NCI-H1436 treated with DMSO at 0.1 percent for 48 hours (cell line): ENCODE measurements at places on chromosomes 16 and 17.

DNA sequence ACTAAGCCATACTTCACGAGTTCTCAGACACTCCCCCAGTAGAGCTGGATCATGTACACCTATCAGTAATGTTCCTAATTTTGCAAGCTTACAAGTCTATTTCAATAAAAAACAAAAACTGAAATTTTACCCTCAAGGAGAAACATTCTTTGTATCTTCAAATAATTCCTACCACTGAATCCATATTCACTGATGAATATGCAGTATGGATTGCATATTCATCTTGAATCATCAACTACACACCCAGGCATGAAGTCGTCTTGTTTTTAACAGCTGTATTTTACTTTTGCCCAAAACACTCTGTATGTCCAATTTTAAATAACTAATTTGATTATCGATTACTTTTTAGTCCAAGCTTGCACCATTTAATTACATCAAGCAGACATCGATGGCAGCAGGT, 31.8 kb downstream of the ZDHHC7 start:
- DNase-seq = no peak

GRCh38 chr17:79645777-79646088, 34.9 kb upstream of the RBFOX3 start:
- no peak for DNase-seq

DNA sequence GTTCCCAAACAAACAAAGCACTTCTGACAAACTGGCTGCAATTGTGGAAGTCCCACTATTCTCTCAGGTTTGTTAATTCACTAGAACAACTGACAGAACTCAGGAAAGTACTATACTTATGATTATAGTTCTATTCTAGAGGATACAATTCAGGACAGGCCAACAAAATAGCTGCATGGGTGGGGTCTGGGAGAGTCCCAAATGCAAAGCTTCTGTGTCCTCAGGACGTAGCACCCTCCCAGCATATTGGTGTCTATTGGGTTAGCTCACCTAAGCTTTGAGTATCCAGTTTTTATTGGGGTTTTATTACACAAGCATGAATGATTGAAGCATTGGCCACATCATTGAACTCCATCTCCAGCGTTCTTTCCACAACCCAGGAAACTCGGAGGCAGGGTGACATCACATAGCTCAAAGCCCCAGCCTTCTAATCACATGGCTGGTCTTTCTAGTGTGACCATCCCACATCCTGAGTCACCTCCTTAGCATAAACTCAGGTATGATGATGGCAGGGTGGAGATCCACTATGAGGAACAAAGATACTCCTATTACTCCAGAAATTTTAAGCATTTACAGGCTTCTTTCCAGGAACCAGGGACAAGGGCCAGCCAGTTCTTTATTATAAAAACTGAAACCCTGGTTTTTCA, 43.9 kb upstream of the CCNF start:
- DNase-seq = no peak

DNA sequence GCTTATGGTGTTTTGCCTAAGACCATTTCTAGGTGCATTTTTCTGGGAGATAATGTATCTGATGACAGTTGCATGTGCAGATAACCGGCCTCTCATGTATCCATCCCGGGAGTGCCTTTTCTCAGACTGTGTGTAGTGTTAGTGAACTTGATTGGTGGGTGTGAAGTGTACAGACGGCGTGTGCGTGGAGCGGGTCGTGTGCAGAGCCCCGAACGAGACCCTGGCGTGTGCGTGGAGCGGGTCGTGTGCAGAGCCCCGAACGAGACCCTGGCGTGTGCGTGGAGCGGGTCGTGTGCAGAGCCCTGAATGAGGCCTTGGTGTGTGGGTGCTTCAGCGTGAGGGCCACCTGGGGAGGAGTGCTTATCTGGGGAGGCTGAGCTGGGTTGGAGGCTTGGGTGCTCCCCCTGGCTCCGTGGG, 28.9 kb upstream of the ZNF750 start:
- no peak for DNase-seq

DNA sequence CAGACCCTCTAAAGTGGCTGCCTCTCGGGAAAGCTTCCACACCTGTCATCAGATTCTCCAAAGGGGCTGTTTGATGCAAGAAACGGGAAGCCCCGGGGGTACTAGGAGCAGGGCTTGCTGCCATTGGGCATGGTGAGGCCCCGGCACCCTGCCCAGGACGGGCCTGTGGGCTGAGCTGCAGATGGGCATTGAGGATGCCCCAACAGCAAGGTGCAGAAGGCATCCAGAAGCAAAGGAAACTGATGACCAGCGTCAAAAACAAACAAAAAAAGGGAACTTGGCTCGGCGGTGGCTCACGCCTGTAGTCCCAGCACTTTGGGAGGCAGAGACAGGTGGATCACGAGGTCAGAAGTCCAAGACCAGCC, 1.5 kb upstream of the LIMD2 start:
- no peak for DNase-seq

DNA sequence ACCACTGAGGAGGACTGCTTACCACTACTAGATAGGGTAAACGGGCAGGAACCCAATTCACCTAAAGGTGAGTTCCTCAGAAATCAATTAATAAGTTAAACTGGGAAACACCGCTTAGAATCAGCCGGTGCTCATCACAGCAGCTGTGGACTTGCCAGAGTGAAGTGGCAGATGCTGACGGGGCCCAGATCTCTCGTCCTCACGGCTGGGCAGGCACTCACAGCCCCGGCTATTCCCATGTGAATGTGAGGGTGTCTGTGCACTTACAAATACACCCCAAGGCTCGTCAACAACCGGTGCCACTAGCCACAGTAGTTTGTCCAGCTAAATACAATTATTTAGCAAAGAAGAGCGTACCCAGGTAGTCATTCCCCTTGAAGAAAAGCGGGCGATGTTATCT, 29.7 kb downstream of the MBTPS1 start:
- DNase-seq = no peak

GRCh38 chr17:73539166-73539565, 105.1 kb downstream of the SDK2 start:
- no peak for DNase-seq

DNA sequence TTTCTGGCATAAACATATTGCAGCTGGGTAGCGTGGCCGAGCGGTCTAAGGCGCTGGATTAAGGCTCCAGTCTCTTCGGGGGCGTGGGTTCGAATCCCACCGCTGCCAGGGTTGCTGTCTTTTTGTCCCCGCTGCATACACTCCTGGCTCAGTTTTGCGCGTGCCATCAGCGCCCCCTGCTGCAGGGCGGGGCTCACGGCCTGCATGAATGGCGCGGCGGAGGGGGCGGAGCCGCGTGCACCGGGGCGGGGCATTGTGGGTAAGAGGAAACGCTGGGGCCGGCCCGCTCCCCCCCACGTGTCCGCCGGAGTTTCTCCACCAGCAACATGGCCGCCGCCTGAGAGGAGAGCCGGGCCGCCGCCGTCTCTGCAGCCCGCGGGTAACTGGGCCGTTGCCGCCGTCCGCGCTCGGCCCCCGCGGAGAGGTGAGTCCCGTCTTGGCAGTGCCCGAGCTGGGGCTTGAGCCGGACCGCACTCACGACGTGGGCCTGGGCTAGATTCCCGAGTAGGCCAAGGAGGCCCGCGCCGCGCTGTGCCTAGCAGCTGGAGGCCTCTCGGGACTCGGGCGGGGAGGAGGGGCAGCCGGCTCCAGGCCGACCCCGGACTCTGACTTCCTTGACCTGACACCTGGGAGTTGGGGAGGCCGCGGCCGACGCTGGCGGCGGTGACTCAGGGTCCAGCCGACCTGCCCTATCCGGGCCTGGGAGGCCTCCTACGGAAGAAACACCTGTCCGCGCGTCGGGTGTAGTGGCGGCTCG, at the start of gene POLR3E:
POLR3E (plus strand) TSS at position 296 of the 757 bp plus-strand sequence. CDS start 5,560 bp downstream, outside the sequence.
- peak; percentile 78 for DNase-seq

DNA sequence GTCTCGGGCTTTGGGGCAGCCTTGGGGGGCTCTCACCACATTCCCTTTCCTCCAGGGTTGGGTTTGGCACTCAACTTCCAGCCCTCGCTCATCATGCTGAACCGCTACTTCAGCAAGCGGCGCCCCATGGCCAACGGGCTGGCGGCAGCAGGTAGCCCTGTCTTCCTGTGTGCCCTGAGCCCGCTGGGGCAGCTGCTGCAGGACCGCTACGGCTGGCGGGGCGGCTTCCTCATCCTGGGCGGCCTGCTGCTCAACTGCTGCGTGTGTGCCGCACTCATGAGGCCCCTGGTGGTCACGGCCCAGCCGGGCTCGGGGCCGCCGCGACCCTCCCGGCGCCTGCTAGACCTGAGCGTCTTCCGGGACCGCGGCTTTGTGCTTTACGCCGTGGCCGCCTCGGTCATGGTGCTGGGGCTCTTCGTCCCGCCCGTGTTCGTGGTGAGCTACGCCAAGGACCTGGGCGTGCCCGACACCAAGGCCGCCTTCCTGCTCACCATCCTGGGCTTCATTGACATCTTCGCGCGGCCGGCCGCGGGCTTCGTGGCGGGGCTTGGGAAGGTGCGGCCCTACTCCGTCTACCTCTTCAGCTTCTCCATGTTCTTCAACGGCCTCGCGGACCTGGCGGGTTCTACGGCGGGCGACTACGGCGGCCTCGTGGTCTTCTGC, 8.4 kb downstream of the SLC16A3 start:
- no peak for DNase-seq

DNA sequence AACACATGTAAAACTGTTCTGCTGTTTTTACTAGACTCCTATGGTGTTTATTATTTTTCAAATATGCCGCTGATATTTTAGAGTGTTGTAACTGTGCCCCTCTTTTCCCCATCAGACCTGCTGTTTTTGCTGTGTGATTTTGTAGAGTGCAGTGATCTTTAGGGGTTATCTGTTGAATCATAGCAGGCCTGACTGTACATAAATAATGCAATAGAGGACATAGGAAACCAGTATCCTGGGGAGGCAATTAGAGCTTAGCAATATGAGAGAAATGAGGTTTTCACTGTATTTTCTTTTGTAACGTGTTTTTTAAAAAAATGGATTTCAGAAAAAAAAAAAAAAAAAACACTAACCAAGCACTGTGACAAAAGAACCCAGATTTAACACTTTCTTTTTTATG, 662.2 kb downstream of the TOX3 start:
- no peak for DNase-seq

GRCh38 chr16:67736858-67737257, 17.7 kb upstream of the GFOD2 start:
- no peak for DNase-seq

DNA sequence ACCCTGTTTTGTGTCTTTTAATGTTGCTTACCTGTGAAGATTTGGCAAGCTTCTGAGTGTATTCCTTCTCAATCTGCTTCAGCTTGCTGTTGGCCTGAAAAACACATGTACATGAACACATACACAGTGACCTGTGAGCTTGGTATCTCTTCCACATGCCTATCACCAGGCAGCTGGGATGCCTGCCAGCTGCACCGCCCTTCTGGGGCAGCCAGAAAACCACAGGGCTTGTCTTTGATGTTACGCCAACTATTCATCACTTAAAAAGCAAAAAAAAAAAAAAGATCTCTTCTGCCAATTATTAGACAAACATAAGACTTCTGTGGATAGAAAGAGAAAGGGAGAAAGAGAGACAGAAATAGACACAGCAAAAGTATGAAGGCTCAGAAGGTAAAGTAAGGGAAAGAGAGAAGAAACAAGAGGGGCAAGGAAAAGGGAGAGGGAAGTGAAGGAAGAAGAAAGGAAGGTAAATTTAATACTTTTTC, 189.2 kb upstream of the AXIN2 start:
- peak; percentile 8 for DNase-seq

DNA sequence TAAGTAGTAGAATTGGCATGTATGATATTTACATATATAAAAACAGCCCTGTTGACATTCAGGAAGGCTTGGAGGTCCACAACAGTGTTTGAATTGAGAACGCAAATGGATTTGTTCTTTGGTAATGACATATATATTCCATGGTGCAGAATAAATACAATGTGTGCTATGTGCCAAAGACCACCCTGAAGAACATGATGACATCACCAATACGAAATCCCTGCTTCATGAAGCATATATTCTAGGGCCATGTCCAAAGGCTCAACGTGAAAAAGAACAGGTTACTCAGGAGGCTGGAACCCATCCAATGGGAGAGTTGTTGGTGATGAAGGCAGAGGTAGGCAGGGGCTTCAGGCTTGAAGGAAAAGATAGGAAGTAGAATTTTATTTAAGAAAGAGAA, 423.9 kb upstream of the MAF start:
- no peak for DNase-seq

GRCh38 chr17:1299552-1300370, 20.3 kb downstream of the TRARG1 start:
- DNase-seq = no peak

DNA sequence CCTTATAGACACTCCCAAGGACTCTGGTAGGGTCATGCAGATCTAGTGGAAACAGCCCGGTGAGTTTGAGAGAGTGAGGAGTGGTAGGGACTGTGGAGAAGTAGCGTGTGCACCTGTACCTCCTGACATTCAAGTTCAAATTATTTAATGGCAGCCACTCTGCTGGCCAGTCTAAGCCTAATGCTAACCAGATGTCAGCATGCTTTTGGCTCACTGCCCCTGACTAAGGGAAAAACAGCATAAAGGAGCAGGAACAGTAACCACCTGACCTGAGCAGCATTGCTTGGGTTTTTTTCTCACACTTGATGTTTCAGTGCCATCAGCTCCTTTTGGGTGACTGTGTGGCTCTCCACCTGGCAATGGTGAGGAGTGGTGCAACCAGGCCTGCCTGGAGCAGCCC, 23.8 kb upstream of the SLC12A3 start:
- no peak for DNase-seq

- DNase-seq = no peak
Observed at GRCh38 chr17:59760160-59760559, 52.7 kb downstream of the VMP1 start.

DNA sequence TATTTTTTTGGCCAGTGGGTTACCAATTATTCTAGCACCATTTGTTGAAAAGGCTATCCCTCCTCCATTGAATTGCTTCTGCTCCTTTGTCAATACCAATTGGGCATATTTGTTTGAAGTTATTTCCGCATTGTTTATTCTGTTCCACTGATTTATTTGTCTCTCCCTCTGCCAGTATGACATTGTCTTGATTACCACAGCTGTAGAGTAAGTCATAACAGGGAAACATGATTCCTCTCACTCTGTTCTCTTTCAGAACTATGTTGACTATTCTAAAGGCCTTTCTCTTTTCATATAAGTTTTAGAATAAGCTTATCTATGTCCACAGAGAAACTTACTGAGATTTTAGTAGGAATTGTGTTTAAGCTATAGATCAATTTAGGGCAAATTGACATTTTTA, 94.3 kb downstream of the MAP2K6 start:
- DNase-seq = no peak

DNA sequence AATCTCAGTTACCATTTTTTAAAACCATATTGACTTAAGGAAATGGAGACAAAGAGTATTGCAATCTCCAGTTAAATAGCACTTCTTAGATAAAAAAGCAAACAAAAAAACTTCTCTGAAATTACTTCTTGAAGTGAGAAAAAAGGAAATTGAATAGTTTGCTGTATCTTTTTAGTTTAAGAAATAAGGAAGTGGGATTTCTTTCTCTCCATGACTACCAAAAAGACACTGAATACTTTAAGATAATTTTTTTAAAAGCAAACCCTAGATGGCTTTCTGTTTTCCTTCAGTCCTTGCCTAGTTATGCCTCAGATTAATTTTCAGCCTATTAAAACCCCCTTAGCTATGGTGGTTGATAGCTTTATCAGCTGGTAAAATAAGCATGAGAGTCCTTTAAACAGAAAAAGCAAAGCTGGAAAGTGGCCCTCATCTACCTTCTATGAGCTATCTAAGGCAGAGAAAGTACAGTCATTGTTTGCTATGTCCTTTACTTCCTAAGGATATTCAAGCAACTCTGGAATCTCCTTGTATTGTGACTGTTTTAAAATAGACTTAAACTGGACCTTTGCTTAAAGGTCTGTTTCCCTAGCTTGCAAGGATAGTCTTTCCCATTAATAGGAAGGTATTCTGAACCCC, 28.6 kb downstream of the TPPP3 start:
- DNase-seq = no peak

GRCh38 chr16:86567701-86568581, 1.3 kb downstream of the FOXC2 start:
- no peak for DNase-seq

GRCh38 chr16:15521758-15522509, 87.5 kb downstream of the BMERB1 start:
- DNase-seq = no peak
